Stimulated activated CD4-positive, alpha-beta T cell treated with anti-CD3 and anti-CD28 coated beads, Interleukin-2, amount 100 ng/mL, for 24 hours (primary cell): ENCODE measurements at places on chromosomes 2 and 18.

DNA sequence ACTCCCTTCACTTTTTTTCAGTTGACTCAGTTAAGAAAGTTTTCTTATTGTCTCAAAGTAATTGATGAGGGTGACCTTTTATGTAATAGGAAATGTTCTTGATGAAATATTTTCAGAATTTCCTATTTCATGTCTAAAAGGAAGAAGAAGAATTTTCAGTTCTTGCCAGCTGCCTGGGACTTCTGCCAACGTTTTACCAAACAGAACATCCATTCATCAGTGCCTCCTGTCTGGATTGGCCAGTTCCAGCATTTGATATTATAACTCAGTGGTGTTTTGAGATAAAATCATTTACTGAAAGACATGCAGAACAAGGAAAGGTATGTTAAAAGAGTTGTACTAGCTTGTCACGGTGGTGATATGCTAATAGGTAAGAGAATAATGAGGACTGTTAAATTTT, 104.7 kb upstream of the MYO3B start:
- DNase-seq: no peak

GRCh38 chr2:8277921-8278571, 403.8 kb upstream of the ID2 start:
- no peak for DNase-seq

GRCh38 chr2:224807153-224807964, 91.2 kb upstream of the CCDC195 start:
- DNase-seq: no peak

GRCh38 chr2:118049816-118050140, 35.9 kb upstream of the CCDC93 start:
- DNase-seq: no peak

GRCh38 chr2:48633143-48633542, 15.5 kb downstream of the GTF2A1L start:
- no peak for DNase-seq

DNA sequence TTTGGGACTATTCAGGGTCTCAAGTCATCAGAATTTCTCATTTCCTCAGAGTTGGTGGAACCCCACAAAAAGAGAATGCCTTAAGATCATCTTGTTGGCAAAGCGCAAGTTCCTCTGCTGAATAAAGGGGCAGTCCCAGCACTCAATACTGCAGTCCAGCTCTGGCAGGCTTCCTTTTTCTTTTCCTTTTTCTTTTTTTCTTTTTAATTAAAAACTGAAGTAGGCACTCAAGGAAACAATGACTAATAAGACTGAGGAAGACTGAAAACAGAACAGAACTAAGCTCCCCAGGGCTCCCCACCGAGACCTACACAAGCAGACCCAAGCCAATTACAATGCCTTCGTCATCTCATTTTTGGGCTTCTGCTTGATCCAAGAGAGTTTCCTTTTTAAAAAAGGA, 82.0 kb downstream of the STK39 start:
- DNase-seq: no peak
